ENCODE measurements at places on chromosomes 13 and 19. TPM values are rescaled to one million over a fixed set of nuclear protein-coding genes. Genes with fewer than 3 reads are reported as not detected.

SYNE4 gene
- 2.1 TPM for total RNA-seq

ATCAY gene
- not detected for total RNA-seq

PGLYRP2 gene
- total RNA-seq, result not detected

CEACAM19 gene
- not detected for total RNA-seq
